ENCODE measurements at places on chromosomes 5 and 9.
A peak's percentile ranks its signal among the peaks of the same experiment; 100 is the strongest.

DNA sequence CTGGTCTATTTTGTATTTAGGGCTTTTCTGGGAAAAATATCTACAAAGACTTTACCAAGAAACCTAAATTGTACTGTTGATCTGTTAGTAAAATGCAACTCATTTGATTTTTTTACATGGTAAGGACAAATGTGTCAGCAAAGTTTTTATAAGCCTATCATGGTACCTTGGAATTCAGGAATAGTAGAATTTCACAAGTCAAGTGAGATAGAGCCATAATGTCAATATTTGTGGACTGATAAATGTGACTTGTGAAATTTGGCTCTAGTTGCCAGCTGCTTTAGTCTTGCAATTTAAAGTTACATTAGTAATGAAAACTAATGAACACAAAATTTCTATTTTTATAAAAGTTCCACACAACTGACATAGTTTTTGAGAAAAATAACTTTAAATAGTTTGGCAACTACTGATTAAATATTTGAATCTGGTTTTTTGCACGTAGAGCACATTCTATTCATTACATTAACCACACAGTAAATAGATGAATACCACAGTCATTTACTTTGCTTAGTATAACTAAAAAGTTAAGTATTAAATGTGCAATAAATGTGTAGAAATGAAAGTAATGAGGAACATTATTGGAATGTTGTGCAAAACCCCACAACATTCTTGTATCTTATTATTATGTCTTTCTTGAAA is 41.2 kb upstream of the RIOK2 start:
- DNase-seq, result no peak

GRCh38 chr5:175216991-175217390 is 227.0 kb downstream of the DRD1 start:
- no peak for DNase-seq

DNA sequence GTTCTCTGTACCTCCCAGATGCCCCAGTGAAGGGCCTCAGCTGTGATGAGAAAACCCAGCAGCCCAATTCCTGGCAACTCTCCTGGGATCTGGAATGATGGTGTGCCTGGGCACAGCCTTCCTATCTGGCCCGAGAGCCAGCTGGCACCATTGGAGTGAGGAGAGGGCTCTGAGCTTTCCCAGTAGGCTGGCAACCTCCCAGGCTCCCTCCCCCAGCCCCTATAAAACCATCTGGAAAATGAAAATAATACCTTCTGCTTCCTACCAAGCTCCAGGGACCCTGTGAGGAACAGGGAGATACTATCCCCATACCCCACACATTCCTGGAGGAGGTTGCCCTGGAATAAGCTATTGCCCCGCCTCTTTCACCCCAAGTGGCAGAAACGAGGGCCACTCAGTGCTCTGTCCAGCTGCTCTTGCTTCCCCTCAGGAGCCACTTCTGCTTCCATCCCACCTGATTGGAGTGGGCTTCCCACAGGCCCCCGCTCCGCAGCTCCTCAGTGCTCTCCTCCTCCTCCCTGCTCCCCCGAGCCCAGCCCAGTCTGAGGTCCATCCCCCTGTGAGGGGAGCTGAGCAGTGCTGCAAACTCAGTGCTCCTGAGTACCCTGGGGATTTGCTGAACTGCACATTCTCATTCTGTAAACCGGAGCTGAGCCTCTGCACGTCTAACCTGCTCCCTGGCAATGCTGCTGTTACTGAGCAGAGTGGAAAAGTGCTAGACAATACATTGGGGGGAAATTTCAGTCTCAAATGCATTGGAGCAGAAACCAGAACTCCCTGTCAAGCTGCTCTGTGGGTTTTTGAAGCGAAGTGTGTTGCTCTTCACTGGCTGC is 74.7 kb downstream of the THBS4 start:
- DNase-seq, result no peak

GRCh38 chr5:151037561-151038411 is 17.4 kb downstream of the GPX3 start:
- DNase-seq, result peak; percentile 37

- peak; percentile 90 for DNase-seq
Measured at GRCh38 chr9:93126825-93127368, 7.2 kb downstream of the NINJ1 start.

DNA sequence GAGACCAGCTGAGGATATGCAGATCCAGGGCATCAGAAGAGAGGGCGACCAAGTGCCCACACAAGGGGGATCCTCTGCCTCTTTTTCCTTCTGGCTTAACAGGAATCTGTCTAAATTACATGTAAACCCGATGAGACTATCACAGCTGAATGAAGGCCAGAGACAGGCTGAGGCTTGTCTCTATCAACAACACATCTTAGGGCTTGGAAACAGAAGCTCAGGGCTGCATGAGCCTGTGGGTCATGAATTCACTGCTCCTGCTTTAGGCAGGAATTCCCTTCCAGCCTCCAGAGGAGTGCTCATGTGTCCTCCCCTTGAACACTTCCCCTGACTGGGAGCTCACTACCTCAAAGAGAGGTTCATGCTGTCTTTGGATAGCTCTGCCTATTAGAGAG is 106.1 kb upstream of the PHYKPL start:
- DNase-seq, result no peak

DNA sequence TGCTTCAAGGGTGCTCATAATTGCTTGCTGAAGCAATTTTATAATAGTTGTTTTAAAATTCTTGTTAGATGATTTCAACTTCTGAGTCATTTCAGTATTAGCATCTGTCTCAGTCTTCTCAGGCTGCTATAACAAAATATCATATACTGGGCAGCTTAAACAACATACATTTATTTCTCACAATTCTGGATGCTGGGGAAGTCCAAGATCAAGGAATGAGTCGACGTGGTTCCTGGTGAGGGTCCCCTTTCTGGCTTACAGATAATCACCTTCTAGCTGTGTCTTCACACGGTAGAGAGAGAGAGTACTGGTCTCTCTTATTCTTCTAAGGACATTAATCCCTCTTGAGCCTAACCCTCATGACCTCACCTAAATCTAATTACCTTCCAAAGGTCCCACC is 160.4 kb downstream of the SIL1 start:
- no peak for DNase-seq

DNA sequence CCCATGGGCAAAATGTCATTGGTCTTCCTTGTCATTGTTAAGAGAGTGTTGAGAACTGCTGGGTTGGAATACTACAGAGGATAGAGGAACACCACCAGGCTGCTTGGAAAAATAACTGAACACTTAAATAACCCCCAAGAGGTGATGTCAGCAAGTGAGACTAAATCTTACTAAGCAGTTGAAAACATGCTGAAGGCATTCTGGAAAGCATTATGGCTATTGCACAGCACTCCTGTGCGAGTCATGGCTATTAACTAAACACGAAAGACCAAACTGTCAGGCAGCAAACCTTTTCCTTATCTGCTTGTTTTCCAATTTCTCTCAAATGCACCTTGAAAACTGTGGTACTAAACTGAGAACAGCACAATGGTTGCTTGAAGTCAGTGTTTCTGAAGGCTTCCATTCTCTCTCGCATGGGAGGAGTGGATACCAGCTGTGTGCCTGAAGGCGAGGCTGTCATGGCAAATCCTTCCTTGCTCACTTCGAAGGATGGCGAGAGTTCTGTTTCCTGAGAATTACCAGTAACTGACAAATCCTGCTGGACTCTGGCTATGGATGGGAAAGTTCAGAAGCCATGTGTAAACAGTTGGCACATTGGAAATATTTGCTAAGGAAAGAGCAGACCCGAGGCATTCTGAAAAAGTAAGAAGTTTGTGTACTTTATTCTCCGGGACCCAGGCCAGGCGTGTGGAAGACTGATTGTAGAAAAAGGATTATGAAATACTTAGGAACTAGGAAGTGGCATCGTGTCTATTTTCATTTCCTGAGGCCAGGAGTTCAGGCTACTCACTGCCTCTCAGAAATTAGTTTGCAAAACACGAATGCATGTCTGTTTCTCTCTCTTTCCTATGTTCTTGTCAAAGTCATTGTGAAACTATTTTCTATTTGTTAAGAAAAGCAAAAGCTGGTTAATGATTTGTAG is 182.1 kb downstream of the DMRT2 start:
- DNase-seq, result peak; percentile 81

- no peak for DNase-seq
Measured at GRCh38 chr9:36151316-36152210, 15.0 kb downstream of the GLIPR2 start.

DNA sequence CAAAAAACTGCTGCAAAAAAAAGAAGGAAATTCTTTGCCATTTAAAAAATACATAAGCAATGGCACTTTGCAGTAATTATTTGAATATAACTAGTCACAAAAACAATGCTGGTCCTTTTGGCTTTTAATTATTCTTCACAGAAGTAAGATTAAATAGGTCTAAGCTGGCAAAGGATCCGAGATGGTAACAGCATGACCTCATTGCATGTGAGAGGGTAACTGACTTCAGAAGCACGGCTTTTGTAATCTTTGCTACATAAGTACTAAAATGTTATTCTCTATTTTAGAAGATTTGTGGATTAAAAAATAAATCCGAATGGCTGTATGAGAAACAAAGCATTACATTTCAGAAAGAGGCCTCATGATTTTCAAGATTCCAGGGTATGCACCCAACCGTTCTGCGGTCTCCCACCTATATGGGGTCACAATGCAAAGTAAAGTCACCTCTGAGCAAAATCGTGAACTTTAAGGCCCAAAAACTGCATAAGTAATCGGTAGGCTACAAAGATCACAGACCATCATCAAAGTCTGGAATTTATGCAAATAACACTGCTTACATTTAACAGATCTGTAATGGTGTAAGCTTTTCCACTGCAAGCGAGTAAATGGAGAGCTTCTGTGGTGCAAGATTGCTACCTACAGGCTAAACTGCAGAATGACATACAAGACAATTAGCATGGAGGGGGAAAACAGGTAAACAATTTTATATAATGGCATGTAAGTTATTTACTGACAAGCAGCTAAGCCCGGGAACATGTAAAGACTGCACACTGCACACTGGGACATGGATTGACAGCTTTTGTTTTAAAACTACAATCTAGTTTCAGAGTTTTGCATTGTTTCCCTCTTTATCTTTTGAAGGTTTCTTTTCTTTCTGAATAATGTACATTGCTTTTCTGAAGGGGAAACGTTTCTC is 231.6 kb downstream of the SLF1 start:
- DNase-seq, result no peak

DNA sequence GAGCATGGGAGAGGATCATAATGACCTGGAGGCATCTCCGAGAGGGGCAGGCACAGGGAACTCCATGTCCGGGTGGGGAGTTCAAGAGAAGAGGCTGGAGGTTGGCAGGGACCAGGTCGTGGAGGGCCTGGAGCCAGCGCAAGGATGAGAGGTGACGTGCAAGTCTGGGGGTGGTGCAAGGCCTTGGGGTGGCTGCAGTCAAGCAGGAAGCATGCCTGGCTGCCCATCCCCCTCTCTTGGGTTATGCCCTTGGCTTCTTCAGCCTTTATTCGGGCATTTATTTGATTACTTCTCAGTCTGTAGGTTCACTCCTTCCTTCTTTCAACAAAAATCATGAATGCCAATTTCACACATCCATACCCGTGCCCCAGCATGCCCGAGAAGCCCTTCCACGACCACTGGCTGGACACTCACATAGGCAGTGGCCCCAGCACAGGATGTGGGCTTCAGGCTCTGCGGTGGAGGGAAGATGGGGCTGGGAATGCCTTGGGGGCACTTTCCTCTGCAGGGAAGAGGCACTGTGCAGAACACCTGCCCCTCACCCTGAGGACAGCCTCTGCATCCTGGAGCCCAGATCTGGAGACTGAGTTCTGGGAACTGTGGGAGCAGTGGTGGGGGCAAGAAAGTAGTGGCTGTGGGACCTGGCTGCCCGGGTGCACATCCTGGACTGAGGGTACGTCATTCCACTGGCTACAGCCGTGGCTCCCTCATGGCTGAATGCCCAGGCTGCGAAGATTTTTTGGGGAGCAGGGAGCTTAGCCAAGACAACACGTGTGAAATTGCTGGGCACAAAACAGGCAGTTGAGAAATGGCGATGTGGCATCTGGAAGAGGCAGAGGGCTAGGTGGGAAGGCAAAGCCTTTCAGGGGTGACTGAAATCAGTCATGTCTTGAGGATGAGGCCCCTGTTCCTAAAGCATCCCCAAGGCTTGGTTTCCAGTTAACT is 38.6 kb downstream of the CRB2 start:
- DNase-seq, result peak; percentile 50

GRCh38 chr5:174177976-174178605 is 132.6 kb downstream of the NSG2 start:
- no peak for DNase-seq

DNA sequence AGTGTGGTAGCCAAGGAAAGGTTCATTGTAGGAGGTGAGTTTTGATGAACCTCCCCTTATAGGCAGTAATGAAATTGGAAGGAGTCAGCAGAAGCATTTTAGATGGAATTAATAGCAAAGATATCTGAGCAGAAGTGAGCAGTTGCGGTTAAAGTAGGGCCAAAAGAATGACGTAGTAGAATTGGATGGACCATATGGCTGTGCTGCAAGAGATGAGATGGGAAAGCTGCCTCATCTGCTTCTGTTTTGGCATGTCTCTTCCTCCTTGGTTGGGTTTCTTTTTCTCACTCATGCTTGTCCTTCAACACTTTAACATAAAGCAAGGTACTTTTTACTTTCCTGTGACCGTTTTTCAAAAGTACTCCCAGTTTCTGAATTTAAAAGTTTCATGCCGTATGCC is 55.8 kb downstream of the AQP7 start:
- DNase-seq, result no peak

DNA sequence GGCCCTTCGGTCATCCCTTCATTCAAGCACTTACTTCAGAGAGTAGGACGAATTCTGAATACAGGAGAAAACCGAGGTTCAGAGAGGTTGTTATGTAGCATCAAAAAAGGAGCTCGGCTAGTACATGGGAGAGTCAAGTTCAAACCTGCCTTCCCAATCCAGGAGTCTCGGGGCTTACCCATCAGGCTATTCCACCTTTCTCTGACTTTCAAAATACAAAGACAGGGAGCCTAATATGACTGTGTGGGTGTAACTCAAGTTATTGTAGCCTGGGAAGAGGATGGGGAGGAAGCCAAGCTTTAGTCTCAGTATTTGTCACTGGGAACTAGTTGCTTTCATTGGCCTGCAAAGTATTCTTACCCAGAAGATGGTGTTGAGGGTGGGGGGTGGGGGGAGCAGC is 274.8 kb upstream of the PANK3 start:
- DNase-seq, result no peak

GRCh38 chr9:114094971-114095370 is 4.1 kb downstream of the KIF12 start:
- DNase-seq, result no peak

DNA sequence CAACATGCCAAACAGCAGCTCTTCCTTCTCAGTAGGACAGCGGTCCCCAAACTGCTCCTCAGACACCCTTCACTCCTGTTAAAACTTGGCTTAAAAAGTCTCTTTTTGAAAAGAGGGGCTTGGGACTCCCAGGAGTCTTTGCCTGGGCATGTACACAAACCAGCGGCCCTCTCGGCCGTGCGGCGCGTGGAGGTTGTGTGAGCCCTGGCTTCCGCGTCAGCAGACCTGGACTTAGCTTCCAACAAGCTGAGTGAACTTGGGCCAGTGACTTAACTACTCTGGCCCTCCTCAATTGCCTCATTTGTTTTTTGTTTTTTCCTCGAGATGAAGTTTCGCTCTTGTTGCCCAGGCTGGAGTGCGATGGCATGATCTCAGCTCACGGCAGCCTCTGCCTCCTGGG is 15.3 kb upstream of the NTNG2 start:
- DNase-seq, result no peak

- no peak for DNase-seq
Measured at GRCh38 chr9:89628601-89629000, 23.8 kb downstream of the GADD45G start.

- DNase-seq, result no peak
Measured at GRCh38 chr5:78587081-78587774, 61.3 kb downstream of the LHFPL2 start.

- DNase-seq, result no peak
Measured at GRCh38 chr9:72734631-72735030, 213.2 kb downstream of the TMC1 start.
